ENCODE measurements at places on chromosomes 16 and 17.
A peak's percentile ranks its signal among the peaks of the same experiment; 100 is the strongest.

GRCh38 chr16:85696781-85697180 lies 8.0 kb upstream of the GINS2 start:
- no peak for DNase-seq

GRCh38 chr17:79793924-79794304 lies 3.0 kb downstream of the CBX8 start:
- DNase-seq: no peak

DNA sequence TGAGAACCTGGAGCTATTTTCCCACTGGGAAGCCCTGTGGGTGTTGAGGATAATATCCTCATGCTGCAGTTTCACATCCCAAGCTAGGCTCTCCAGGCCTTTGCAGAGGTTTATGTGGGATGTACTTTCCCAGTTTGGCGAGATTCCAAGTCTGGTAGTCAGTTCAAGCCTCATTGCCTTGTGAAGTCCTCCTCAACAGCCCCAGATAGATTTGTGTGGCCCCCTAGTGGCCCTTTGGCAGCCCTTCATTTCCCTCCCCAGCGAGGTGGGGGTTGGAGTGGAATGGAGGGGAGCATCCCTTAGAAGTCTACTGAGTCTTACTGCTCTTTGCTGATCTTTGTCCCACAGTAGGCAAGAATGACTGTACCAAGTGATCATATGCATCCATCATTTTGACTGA lies 137.9 kb downstream of the CDH11 start:
- peak; percentile 52 for DNase-seq

- no peak for DNase-seq
These were observed 9.3 kb upstream of the USP7 start for GRCh38 chr16:8972843-8973586.

GRCh38 chr17:17041018-17041521 lies 1.2 kb upstream of the MPRIP start:
- peak; percentile 47 for DNase-seq

DNA sequence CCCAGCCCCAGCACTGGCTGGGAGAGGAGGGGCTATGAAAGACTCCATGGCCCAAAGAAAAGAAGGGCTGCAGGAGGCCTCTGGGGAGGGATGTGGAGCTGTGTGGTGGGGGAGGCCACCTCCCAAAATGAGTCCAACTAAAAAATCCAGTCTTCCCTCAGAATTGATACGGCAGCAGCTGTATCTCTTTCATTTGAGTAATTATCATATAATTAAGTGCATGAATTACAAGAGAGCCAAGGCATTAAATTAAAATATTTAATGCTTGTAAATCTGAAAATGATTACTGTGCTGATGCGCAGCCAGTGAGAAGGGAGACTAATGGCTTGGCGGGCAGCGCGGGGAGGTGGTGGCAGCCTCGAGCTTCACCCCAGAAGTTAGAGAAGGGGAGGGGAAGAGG lies 192.8 kb downstream of the C16orf78 start:
- DNase-seq: no peak

DNA sequence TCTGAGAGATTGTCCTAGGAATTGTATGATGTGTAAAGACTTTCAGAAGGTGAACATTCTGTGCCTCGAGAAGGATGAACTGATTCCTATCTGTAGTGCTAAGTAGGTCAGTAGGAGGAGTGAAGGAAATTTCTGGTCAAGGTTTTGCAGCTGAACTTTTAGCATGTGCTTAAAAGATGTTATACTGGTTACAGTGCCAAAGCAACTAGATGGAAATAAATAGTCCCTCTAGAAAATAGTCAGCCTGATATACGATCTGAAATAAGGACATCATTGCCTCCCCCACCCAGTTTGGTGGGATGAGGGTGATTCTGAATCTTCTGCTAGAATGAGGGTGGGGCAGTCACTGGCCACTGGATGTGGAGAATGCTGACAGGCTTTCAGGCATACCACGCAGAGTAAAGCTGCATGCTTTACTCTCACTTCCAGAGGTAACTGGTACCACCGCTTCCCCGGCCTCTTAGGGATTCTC lies 57.2 kb upstream of the VPS4A start:
- no peak for DNase-seq

GRCh38 chr17:82204831-82205719 lies 7.6 kb downstream of the CCDC57 start:
- DNase-seq: peak; percentile 60

GRCh38 chr16:53358884-53359283 lies 75.4 kb upstream of the RBL2 start:
- no peak for DNase-seq

- peak; percentile 85 for DNase-seq
These were observed 46.9 kb upstream of the HNF1B start for GRCh38 chr17:37791447-37792399.

DNA sequence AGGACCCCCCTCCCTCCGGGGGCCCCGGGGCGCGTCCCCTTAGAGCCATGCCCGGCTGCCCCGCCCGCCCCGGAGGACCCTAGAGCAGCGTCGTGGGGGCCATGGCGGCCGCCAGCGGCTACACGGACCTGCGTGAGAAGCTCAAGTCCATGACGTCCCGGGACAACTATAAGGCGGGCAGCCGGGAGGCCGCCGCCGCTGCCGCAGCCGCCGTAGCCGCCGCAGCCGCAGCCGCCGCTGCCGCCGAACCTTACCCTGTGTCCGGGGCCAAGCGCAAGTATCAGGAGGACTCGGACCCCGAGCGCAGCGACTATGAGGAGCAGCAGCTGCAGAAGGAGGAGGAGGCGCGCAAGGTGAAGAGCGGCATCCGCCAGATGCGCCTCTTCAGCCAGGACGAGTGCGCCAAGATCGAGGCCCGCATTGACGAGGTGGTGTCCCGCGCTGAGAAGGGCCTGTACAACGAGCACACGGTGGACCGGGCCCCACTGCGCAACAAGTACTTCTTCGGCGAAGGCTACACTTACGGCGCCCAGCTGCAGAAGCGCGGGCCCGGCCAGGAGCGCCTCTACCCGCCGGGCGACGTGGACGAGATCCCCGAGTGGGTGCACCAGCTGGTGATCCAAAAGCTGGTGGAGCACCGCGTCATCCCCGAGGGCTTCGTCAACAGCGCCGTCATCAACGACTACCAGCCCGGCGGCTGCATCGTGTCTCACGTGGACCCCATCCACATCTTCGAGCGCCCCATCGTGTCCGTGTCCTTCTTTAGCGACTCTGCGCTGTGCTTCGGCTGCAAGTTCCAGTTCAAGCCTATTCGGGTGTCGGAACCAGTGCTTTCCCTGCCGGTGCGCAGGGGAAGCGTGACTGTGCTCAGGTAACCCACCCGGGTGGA lies 759 bp downstream of the ALKBH5 start:
- peak; percentile 22 for DNase-seq

DNA sequence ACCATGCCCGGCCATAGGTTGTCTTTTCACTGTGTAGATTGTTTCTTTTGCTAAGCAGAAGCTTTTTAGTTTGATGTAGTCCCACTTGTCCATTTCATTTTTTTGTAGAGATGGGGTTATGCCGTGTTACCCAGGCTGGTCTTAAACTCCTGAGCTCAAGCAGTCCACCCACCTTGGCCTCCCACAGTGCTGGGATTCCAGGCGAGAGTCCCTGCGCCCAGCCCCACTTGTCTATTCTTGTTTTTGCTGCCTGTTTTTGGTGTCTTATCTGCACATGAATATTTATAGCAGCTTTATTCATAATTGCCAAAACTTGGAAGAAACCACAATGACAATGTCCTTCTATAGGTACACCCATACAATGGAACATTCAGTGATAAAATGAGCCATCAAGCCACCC lies 18.8 kb upstream of the SBK1 start:
- DNase-seq: no peak
